ENCODE measurements at places on chromosomes 2 and 18.

GRCh38 chr2:110818767-110819481, 86.6 kb downstream of the ACOXL start:
- DNase-seq, result no peak

- DNase-seq, result no peak
Observed at GRCh38 chr2:76280686-76281085, 570.0 kb upstream of the GCFC2 start.

DNA sequence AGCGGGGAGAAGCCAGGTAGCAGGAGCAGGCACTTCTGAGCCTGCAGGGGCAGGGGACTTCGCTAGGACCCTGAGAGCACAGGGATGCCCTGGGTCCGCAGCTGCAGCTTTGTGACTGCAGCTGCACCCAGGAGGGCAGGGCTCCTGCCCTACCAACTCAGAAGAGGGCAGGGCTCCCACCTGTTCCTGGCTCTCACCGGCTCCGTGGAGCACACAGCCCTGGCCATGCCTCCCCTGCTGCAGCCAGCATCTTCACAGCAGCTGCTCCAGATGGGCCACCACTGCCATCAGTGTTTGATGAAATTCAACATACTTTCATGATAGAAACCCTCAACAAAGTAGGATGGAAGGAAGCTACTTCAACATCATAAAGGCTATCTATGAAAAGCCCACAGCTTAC, 92.7 kb downstream of the FAM210A start:
- no peak for DNase-seq

GRCh38 chr18:39966275-39966674, 1988.8 kb upstream of the PIK3C3 start:
- no peak for DNase-seq

GRCh38 chr2:172311921-172312345, 115.5 kb upstream of the ITGA6 start:
- DNase-seq, result no peak

DNA sequence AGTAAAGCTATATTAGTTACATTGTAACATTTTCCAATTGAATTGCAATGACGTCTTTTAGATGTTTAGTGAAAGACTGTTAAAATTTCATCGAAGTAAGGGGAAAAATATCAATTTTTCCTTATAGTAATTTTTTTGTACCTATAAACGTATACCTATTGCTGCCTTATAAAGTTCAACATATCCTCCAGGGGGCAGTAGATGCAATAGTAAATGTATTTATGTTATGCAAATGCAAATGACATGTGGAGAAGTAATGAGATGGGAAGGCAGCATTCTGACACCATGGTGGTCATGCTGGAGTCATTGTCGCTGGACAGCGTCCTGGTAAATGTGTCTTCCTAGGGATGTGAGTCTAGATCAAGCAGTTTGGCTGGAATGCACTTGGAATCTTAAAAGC, 38.7 kb downstream of the MSTN start:
- DNase-seq, result peak; percentile 77

GRCh38 chr2:188291142-188291616, 495 bp upstream of the GULP1 start:
- no peak for DNase-seq

DNA sequence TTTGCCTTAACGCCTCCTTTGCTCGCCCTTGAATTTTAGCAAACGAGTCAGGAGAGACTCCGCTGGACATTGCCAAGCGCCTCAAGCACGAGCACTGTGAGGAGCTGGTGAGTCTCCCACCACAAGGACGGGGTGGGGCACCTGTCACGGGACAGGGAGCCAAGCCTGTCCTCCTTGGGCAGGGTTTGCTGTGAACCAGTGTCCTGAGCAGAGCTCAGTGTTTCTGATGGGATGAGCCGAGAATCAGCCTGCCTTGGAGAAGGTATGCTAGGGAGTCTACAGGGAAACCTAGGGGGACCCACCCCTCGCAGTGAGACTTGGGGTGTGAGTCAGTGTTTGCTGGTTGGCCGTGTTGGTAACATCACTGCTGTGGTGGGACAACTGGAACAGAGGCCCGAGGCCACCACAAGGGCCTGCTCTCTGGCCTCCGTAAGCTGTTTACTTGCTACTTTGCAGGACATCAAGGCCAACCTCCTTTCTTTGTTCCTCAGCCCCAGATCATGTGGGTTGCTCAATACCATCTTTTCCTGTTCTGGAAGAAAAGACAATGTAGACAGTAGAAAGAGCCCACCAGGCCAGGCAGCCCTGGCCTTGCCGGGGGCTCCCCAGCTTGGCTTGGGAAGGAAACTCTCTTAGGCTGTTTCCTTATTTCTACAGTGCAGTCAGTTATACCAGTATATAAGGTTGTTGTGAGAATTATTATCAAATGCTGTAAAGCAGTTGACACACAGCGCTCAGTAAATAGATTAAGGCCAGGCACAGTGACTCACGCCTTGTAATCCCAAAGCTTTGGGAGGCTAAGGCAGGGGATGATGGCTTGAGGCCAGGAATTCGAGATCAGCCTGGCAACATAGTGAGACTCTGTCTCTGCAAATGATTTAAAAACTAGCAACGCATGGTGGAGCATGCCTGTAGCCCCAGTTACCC, 42.4 kb downstream of the ITGB1BP1 start:
- DNase-seq, result peak; percentile 90

- DNase-seq, result peak; percentile 16
Observed at GRCh38 chr2:147165697-147166382, 679.0 kb upstream of the ACVR2A start.

Measured in epithelial cell of esophagus (primary cell).